Thyroid gland (tissue), 4 donors: ENCODE measurements at places on chromosomes 13 and 19. TPM values are rescaled to one million over a fixed set of nuclear protein-coding genes. Genes with fewer than 3 reads are reported as not detected.

- peaks cover 17% of the 10 kb centered on the region for H3K4me1 ChIP-seq
- H3K36me3 ChIP-seq = no peaks in the 10 kb centered on the region
- H3K27me3 ChIP-seq = no peaks in the 10 kb centered on the region
Observed at GRCh38 chr13:30142486-30143211, 164.7 kb downstream of the KATNAL1 start.

GRCh38 chr19:10431254-10431942, 11.1 kb downstream of the PDE4A start:
- peak overlapping the region; percentile 60 for H3K4me3 ChIP-seq
- no peaks in the 10 kb centered on the region for H3K36me3 ChIP-seq
- H3K4me1 ChIP-seq = peaks cover 33% of the 10 kb centered on the region
- H3K27ac ChIP-seq = peak overlapping the region; percentile 84
- DNase-seq = peak; percentile 63
- no peaks in the 10 kb centered on the region for H3K27me3 ChIP-seq

DNA sequence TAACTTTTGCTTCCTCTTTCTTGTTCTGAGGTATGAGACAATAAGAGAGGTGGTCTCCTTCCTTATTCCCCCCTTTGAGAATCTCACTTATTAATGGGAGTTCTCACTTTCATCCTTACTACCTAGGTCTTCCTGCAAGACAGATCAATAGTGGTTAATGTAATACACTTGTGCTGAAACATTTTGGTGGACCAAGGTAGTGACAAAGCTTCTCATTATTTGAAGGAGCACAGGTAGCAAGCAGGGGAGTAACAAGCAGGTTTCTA, 17.9 kb downstream of the ZNF700 start:
- H3K27ac ChIP-seq = no peak overlapping the region
- DNase-seq = no peak
- no peaks in the 10 kb centered on the region for H3K4me1 ChIP-seq

- H3K4me1 ChIP-seq = peaks cover 29% of the 10 kb centered on the region
- DNase-seq = no peak
- no peaks in the 10 kb centered on the region for H3K27me3 ChIP-seq
Observed at GRCh38 chr19:1409204-1410005, 2.0 kb downstream of the DAZAP1 start.

Gene NTF4
- not detected for total RNA-seq

Gene ATP7B
- total RNA-seq = 10.1 TPM

Gene CAPN12
- total RNA-seq = not detected

GRCh38 chr13:97889803-97890202, 63.7 kb upstream of the IPO5 start:
- H3K27ac ChIP-seq = no peak overlapping the region
- no peak overlapping the region for H3K4me3 ChIP-seq
- no peaks in the 10 kb centered on the region for H3K4me1 ChIP-seq
- peak; percentile 7 for DNase-seq

Gene MISP
- 0.68 TPM for total RNA-seq

Gene ITGBL1
- 3.4 TPM for total RNA-seq

Gene CYP4F8
- not detected for total RNA-seq
